Chondrocyte (in vitro differentiated cells): ENCODE measurements at places on chromosomes 2 and 18. TPM values are rescaled to one million over a fixed set of nuclear protein-coding genes. Genes with fewer than 3 reads are reported as not detected.

C2orf80 gene
- not detected in 3 replicates for total RNA-seq

CHRND gene
- total RNA-seq = not detected in 3 replicates

DNA sequence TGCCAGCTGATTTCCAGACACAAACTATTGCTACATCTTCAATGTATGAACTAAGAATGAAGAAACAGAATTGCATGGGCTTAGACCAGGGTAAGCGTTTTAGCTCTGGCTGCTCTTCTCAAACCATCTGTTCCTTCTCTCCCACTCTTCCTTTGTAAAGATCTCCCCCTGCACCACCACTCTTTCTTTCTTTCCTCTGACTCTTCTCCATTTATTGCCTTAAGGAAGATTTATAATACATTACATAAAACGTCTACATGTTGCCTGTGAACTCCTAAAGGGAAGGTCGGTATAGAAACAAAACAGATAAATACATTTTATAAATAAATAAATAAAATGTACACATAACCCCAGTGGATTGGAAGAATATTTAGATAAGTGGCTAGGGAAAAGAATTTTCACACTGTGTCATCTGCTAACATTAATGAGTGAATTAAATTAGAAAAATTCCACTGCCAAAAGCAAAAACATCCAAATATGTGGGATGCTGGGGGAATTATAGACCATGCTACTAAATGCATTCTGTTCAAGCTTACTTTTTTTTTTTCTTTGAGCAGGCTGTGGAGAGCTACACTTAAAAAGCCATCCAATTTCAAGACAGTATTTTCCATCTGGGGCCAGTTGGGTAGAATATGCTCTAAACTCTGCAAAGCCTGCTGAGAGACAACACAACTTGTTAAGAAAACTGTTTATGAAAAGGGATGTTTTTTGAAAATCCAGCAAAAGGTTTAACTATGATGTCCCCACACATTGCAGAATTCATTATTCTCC, 41.5 kb downstream of the NCKAP5 start:
- H3K27ac ChIP-seq = no peak overlapping the region
- H3K4me3 ChIP-seq = no peak overlapping the region
- H3K27me3 ChIP-seq = peaks cover 2% of the 10 kb centered on the region
- H3K36me3 ChIP-seq = no peaks in the 10 kb centered on the region
- no peak for DNase-seq

DNA sequence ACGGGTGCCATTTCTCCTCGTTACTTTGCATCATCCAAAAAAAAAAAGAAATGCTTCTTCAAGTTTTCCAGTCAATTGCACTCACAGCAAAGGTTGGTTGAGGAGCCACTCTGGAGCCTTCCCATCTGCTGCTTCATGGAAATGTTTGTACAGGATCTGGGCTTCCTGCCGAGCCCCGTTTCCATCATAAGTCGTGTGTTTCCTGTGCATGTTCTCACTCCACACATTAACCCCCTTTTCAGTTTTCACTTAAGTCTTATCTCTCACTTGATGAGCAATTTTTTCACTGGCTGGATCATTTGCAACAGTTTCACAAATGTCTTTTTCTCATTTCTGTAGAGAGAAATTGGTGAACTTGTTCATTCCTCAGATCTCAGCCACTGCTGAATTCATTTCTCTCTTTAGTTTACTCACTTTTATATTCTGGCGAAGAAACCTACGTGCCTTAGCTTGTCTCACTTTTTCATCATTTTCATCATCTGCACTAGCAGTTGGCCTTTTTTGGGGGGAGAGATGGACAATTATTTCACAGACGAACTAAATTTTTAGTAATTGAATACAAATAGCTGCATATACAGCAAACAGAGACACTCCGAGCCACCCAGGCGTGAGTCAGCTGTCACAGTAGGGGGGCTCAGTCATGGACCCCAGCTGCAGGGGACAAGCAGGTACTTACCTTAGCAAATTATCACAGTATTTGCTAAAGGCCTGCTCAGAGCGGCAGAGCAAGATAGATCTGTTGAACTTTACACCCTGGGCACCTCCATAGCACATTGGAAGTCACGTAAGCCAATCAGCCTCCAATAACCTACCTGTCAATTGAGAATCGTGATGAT, 750.8 kb upstream of the ID2 start:
- H3K4me3 ChIP-seq = no peak overlapping the region
- no peak for DNase-seq
- H3K27ac ChIP-seq = no peak overlapping the region
- no peaks in the 10 kb centered on the region for H3K36me3 ChIP-seq
- peaks cover 2% of the 10 kb centered on the region for H3K27me3 ChIP-seq

DNA sequence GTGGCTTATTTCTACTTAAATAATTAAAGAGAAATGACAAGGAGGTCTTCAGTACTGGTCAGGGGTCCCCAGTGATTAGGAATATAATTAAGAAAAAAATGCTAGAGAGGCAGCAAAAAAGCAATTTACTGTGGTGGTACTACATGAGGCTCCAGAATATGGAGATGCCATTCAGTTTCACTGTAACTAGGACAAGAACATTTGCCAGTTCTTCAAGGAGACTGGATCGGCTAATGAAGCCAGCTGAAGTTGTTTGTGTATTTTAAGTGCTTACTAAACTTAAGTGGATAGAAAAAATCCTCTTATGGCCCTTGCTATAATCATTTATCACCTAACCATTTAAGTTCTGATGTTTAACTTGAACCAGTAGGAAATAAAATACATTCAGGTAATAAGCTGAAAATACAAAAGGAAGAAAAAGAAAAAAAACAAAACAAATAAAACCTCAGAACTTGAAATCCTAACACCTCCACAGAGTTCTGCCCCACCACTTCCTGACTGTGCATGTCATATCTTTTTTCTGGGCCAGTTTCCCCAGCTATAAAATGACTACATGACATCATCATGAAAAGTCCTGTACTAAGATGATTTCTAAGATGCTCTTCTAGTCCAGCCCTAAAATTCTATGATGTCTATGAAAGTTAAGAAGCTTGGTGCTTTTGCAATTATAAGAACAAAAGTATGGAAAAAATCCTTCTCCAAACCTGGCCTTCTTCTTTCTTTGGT, 98.0 kb downstream of the TRABD2A start:
- DNase-seq = no peak
- H3K27me3 ChIP-seq = peaks cover 27% of the 10 kb centered on the region
- H3K4me3 ChIP-seq = no peak overlapping the region
- H3K27ac ChIP-seq = no peak overlapping the region

DNA sequence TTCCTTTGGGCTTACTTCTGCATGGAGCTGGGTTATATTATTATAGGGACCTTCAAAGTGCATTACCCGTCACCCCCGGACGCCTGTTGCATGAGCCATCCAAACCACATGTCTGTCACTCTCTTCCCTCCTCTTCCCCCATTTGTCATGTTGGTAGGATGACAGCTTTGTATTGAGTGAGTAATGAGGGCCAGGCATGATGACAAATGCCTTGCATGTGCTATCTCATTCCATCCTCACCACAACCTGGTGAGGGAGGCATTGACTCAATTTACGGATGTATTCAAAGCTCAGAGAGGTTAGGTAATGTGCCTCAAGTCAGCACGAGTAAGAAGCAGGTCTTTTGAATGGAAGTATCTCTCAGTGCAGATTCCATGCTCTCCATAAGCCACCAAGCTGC, 510.5 kb upstream of the TNP1 start:
- H3K4me3 ChIP-seq = no peak overlapping the region
- H3K27ac ChIP-seq = peak overlapping the region; percentile 18
- H3K27me3 ChIP-seq = no peaks in the 10 kb centered on the region
- H3K4me1 ChIP-seq = peaks cover 55% of the 10 kb centered on the region
- no peaks in the 10 kb centered on the region for H3K36me3 ChIP-seq

GRCh38 chr18:76842837-76843530, 20.6 kb downstream of the ZNF236 start:
- H3K4me1 ChIP-seq = peaks cover 25% of the 10 kb centered on the region
- H3K36me3 ChIP-seq = no peaks in the 10 kb centered on the region
- H3K27ac ChIP-seq = no peak overlapping the region
- no peaks in the 10 kb centered on the region for H3K27me3 ChIP-seq
- H3K4me3 ChIP-seq = no peak overlapping the region
- DNase-seq = no peak
